ENCODE measurements at places on chromosomes 12 and 14. TPM values are rescaled to one million over a fixed set of nuclear protein-coding genes. Genes with fewer than 3 reads are reported as not detected.

RERG gene
- total RNA-seq: 4.5 TPM

- H3K27ac ChIP-seq: no peak overlapping the region
- H3K4me1 ChIP-seq: peaks cover 2% of the 10 kb centered on the region
- no peaks in the 10 kb centered on the region for H3K36me3 ChIP-seq
- peaks cover 98% of the 10 kb centered on the region for H3K27me3 ChIP-seq
These were observed 6.0 kb downstream of the BICDL1 start for GRCh38 chr12:119994892-119995658.

DNA sequence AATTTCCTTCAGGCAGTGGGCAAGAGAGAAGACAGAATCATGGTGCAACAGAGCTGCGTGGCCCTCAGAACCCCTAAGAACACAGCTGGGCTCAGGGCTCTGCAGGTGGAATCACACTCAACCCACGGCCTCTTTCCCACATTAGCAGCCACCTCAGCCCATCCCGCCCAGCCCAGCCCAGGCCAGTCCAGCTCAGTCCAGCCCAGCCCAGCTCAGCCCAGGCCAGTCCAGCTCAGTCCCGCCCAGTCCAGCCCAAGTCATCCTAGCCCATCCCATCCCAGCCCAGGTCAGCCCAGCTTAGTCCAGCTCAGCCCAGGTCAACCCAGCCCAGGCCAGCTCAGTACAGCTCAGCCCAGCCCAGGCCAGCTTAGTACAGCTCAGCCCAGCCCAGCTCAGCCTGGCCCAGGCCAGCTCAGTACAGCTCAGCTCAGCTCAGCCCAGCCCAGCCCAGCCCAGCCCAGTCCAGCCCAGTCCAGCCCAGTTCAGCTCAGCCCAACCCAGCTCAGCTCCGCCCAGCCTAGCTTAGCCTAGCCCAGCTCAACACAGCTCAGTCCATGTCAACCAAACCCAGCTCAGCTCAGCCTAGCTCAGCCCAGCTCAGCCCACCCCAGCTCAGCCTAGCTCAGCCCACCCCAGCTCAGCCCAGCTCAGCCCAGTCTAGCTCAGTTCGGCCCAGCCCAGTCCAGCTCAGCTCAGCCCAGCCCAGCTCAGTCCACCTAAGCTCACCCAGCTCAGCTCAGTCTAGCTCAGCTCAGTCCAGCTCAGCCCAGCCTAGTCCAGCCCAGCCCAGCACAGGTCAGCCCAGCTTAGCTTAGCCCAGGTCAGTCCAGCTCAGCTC, 183.1 kb downstream of the TMEM121 start:
- H3K36me3 ChIP-seq: no peaks in the 10 kb centered on the region
- H3K4me3 ChIP-seq: no peak overlapping the region
- H3K4me1 ChIP-seq: no peaks in the 10 kb centered on the region
- H3K27ac ChIP-seq: no peak overlapping the region

DNA sequence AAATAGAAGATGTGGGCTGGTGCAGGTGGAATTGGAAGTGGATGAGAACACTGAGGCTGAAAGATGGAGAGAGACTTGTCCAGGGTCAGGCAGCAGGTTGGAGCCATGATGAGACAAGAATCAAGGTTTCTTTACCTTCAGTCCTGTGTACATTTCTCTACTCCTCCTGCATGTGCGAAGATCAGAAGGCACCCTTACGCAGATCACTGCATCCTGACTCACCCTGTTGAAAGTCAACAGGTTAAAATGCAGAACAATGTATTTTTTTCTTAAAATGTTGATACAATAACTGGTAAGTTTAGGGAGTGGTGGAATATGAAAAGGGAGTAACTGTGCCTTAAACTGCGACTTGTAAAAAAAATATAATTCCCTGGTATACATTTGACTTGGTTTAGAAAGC, 47.8 kb downstream of the TESPA1 start:
- H3K4me1 ChIP-seq: no peaks in the 10 kb centered on the region
- H3K36me3 ChIP-seq: no peaks in the 10 kb centered on the region
- no peak overlapping the region for H3K27ac ChIP-seq
- peaks cover 6% of the 10 kb centered on the region for H3K27me3 ChIP-seq
- H3K4me3 ChIP-seq: no peak overlapping the region
- no peak for DNase-seq

GLIPR1L2 gene
- 1.5 TPM for total RNA-seq

CCDC198 gene
- not detected for total RNA-seq

DNA sequence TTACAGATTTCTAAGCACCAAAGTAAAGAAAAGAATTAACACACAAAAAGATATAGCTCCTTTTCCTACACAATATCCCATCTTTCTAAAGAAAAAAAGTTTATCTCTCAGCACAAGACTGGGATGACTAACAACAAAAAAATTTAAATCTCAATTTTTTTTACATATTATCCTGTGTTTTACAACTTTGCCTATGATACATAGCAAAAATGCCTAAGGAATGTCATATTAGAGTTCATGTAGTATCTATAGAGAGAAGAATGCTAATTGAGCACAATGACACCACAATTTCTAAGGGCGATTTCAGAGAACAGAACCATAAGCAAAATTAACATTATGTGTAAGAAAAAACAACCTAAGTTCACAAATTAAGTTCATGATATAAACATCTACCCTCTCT, 16.3 kb downstream of the C2CD5 start:
- no peak for DNase-seq
- H3K27me3 ChIP-seq: no peaks in the 10 kb centered on the region
- H3K4me3 ChIP-seq: no peak overlapping the region
- H3K36me3 ChIP-seq: peaks cover 62% of the 10 kb centered on the region

GRCh38 chr12:114409852-114410600, 4.1 kb upstream of the TBX5 start:
- H3K27me3 ChIP-seq: peaks cover 82% of the 10 kb centered on the region
- H3K4me3 ChIP-seq: peak overlapping the region; percentile 82
- H3K4me1 ChIP-seq: peaks cover 45% of the 10 kb centered on the region
- no peaks in the 10 kb centered on the region for H3K36me3 ChIP-seq

GRCh38 chr12:8692573-8692972, 5.2 kb upstream of the RIMKLB start:
- no peaks in the 10 kb centered on the region for H3K27me3 ChIP-seq
- peaks cover 35% of the 10 kb centered on the region for H3K4me1 ChIP-seq
- no peak overlapping the region for H3K4me3 ChIP-seq
- H3K27ac ChIP-seq: peak overlapping the region; percentile 46
- no peak for DNase-seq

PRKAG1 gene
- 104 TPM for total RNA-seq

Data from left ventricle myocardium inferior (tissue), 1 donor.